ENCODE measurements at places on chromosomes 13 and 19.

DNA sequence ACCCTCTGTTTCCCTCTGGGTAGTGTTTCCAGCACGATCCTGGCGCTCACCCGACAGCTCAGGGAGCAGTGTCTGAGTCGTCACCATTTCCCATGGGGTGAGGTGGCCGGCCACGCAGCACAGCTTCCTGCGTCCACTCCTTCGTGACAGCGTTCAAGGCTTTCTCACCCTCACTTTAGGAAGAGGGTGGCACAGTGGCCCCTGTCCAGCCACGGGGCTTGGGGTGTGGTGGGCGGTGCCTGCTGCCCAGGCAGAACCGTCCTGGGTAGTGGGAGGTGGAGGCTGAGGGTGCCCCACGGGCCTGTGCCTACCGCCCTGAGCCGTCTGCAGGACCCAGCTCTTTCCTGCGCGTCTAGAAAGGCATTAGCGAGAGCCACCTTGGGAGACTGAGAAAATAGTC lies 21.9 kb downstream of the LAMP1 start:
- DNase-seq: no peak

DNA sequence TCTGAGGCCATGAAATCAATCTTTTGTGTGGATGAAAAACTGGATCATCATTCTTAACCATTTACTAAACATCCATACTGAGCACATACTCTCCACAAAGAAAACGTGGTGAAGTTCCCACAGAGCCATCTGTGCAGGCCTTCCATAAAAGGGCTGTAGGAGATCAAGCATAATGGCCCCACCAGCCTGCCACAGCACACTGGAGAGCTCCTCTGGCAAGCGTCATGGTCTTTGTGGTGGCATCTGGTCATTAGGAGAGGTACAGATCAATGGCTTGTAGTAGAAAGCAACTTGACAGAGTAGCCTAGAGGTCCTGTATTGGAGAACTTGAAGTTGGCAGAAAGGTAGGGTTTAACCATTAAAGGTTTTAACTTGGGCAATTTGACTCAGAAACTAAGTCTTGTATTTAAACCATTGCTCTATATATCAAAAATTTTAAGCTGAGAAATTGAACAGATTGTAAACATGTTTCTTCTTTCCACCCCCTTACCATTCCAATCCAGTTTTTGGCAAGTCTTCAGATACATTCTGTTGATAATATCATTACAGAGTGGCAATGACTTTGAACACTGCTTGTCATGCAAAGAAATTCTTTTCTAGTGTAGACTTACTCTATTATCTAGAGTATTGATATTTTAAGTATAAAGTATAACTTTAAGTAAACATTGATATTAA lies 128.3 kb downstream of the LMO7 start:
- DNase-seq: no peak

- no peak for DNase-seq
Observed at GRCh38 chr19:15108845-15109767, 1.9 kb downstream of the SYDE1 start.

GRCh38 chr13:44124352-44124751 lies 244.6 kb downstream of the LACC1 start:
- DNase-seq: no peak

- peak; percentile 52 for DNase-seq
Observed at GRCh38 chr13:111211789-111212516, 96.8 kb downstream of the ARHGEF7 start.

- no peak for DNase-seq
Observed at GRCh38 chr13:73891805-73892204, 242.4 kb downstream of the KLF12 start.

DNA sequence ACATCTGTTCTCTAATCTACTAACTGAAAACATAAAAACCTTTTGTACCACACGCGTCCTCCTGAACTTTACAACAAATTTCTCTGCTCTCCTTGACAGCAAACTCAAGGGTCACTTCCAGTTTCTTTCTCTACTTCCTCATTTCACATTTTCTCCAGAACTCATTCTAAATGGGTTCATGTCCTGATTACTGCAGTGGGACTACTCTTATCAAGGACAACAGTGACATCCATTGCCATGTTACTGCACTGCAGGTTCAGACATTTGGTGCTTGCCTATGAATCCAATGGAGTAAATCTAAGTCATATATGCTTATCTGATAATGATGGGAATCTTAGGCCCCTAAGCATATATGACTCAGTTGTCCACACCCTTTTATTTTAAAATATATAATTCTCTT lies 35.3 kb downstream of the FPR3 start:
- no peak for DNase-seq

- no peak for DNase-seq
Observed at GRCh38 chr13:108895220-108895704, 265.9 kb downstream of the MYO16 start.

- DNase-seq: no peak
Observed at GRCh38 chr19:31597616-31598015, 248.4 kb upstream of the TSHZ3 start.

DNA sequence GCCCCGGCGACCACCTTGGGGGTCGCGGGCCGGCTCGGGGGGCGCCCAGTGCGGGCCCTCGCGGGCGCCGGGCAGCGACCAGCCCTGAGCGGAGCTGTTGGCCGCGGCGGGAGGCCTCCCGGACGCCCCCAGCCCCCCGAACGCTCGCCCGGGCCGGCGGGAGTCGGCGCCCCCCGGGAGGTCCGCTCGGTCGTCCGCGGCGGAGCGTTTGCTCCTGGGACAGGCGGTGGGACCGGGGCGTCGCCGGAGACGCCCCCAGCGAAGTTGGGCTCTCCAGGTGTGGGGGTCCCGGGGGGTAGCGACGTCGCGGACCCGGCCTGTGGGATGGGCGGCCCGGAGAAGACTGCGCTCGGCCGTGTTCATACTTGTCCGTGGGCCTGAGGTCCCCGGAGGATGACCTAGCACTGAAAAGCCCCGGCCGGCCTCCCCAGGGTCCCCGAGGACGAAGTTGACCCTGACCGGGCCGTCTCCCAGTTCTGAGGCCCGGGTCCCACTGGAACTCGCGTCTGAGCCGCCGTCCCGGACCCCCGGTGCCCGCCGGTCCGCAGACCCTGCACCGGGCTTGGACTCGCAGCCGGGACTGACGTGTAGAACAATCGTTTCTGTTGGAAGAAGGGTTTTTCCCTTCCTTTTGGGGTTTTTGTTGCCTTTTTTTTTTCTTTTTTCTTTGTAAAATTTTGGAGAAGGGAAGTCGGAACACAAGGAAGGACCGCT lies 729 bp downstream of the STK11 start:
- no peak for DNase-seq

GRCh38 chr13:66809485-66809884 lies 420.7 kb downstream of the PCDH9 start:
- no peak for DNase-seq

- no peak for DNase-seq
Observed at GRCh38 chr13:106112191-106112590, 423.3 kb downstream of the EFNB2 start.

DNA sequence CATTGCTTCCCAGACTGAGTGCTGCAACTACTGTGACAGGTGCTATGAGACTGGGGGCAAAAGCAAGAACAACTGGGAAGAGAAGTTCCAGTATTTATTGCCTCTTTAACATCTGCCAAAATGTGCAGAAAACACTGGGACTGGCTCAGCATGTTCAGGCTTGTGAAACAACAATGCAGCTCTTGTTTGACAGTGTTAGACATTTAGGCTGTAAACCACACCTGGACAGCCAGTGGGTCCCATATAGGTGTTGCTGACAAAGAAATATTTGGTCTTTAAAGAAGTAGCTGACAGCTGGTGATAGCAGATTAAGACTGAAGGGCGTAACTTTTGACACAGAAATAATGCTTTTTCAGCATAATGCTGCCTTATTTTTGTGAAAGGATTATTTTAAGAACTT lies 88.1 kb downstream of the STOML3 start:
- no peak for DNase-seq

- no peak for DNase-seq
Observed at GRCh38 chr13:48476215-48476614, 56.7 kb downstream of the RCBTB2 start.

GRCh38 chr13:107864543-107865317 lies 350.6 kb downstream of the LIG4 start:
- no peak for DNase-seq

- no peak for DNase-seq
Observed at GRCh38 chr13:29605860-29606526, 10.5 kb upstream of the SLC7A1 start.

All from H9 (cell line).